HT-29 (cell line): ENCODE measurements at places on chromosomes 11 and 22. TPM values are rescaled to one million over a fixed set of nuclear protein-coding genes. Genes with fewer than 3 reads are reported as not detected.

The APBB1 gene
- 0.15 and 0.21 TPM in 2 replicates for total RNA-seq

The TUB gene
- total RNA-seq, result not detected in 2 replicates

The OR8I2 gene
- not detected in 2 replicates for total RNA-seq

The OR5AK2 gene
- not detected in 2 replicates for total RNA-seq

The CELSR1 gene
- 6.8 and 12.4 TPM in 2 replicates for total RNA-seq

The TSPAN32 gene
- total RNA-seq, result 1.4 and 2.5 TPM in 2 replicates

The CRYBB2 gene
- not detected in 2 replicates for total RNA-seq

The SIAE gene
- 6.8 and 6.9 TPM in 2 replicates for total RNA-seq

The TST gene
- 165 and 167 TPM in 2 replicates for total RNA-seq

The DERL3 gene
- 0.79 and 0.91 TPM in 2 replicates for total RNA-seq

The SCT gene
- not detected in 2 replicates for total RNA-seq

The GUCY1A2 gene
- total RNA-seq, result not detected in 2 replicates

The KIF18A gene
- 7.9 and 8.0 TPM in 2 replicates for total RNA-seq

The ZBTB16 gene
- total RNA-seq, result not detected in 2 replicates

The KRTAP5-8 gene
- total RNA-seq, result not detected in 2 replicates

The OR10A2 gene
- not detected in 2 replicates for total RNA-seq

The HIKESHI gene
- 29.0 and 31.4 TPM in 2 replicates for total RNA-seq

The TUBA8 gene
- 0.13 and 0.44 TPM in 2 replicates for total RNA-seq

The OR4D6 gene
- total RNA-seq, result not detected in 2 replicates

The SCN2B gene
- total RNA-seq, result not detected in 2 replicates

The SERHL2 gene
- total RNA-seq, result not detected in 2 replicates

The RASGRP2 gene
- total RNA-seq, result not detected in 2 replicates

The ZNF214 gene
- 1.8 and 2.5 TPM in 2 replicates for total RNA-seq

The MUC2 gene
- total RNA-seq, result 6.9 and 9.1 TPM in 2 replicates

The CCDC15 gene
- 1.2 and 1.3 TPM in 2 replicates for total RNA-seq

The C11orf87 gene
- total RNA-seq, result not detected in 2 replicates

The CD3D gene
- total RNA-seq, result not detected in 2 replicates

The MUC5AC gene
- 6.9 and 9.0 TPM in 2 replicates for total RNA-seq

The PGM2L1 gene
- 0.79 and 1.3 TPM in 2 replicates for total RNA-seq

The C11orf98 gene
- 272 and 322 TPM in 2 replicates for total RNA-seq
